Activated CD4-positive, alpha-beta T cell treated with anti-CD3 and anti-CD28 coated beads, Interleukin-2, amount 50 U/mL, for 1 hour (primary cell): ENCODE measurements at places on chromosomes 6 and 20.

DNA sequence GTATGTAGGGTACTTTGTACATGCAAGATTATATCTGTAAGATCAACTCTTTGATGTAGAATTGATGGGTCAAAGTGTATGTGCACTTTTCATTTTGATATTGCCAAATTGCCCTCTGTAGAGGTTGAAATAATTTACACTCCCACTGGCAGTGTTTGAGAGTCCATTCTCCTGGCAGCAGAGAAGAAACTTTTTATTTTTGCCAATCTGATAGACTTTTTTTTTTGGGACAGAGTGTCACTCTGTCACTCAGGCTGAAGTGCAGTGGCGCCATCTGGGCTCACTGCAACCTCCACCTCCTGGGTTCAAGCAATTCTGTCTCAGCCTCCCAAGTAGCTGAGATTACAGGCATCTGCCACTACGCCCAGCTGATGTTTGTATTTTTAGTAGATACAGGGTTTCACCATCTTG lies 199.2 kb downstream of the ZFAND3 start:
- no peak for DNase-seq

- no peak for DNase-seq
These were observed 2.5 kb upstream of the NAA20 start for GRCh38 chr20:20014659-20015058.

DNA sequence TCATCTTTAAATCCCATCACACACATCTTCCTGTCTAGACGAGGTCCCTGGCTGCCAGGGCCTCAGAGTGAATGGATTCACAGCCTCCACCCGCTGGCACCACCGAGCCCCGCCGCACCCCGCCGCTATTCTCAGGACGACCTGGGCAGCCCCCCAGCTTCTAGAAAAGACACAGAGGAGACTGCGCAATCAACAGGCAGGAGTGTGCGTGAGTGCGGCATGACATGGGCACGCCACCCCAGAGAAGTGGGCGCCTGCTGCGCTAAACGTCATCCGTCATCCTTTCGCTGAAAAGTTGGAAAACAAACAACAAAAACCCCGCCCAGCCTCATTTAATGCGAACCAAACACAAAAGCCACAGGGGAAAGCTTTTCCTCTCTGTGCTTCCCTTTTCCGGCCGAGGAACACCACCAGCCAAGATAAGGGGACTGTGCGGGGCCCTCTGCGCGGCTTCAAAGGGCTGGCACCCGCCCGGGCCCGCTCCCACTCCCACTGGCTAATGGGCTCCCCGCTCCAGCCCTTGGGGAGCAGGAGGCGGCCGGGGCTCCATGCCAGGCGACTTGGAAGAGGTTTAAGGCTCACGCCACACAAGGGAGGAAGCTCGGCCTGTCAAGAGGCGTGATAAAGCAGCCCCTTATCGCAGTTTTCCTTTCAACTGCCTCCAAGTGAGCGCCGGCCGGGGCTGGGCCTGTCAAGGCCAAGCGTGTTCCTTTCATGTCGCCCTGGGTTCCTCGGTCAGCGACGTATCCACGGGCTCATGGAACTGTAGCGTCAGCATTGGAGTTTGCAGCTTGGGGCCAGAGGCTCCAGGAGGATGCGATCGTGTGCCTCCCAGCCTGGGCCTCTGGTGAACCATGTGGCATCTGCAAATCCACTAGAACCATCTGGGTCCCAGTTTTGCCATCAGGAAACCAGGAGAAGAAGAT lies 50.1 kb downstream of the NFATC2 start:
- no peak for DNase-seq

DNA sequence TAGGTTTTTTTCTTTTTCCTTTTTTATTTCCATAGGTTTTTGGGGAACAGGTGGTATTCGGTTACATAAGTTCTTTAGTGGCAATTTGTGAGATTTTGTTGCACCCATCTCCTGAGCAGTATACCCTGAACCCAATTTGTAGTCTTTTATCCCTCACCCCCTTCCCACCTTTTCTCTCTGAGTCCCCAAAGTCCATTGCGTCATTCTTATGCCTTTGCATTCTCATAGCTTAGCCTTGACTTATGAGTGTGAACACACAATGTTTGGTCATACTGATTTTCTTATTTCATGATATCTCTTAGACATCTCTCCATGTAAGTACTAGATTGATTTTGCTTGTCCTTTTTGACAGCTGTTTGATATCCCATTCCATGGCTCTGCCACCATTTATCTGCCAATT lies 27.2 kb downstream of the TGM3 start:
- no peak for DNase-seq

DNA sequence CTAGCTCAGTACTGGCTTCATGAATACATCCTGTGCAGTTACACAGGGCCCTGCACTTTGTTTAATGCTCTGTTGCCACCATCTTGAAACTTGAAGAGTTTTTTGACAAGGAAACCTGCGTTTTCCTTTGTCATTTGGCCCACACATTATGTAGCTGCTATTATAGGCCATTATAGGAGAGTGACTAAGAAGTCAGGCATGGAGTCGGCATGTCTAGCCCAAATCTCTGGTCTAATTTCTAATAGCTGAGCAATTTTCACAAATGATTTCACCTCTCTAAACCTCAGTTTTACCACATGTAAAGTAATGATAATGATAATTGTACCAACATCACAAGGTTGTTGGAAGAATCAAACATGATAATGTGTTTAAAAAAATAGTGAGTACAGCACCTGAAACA lies 67.1 kb upstream of the MYLIP start:
- DNase-seq = no peak

GRCh38 chr6:117491916-117492315 lies 9.4 kb downstream of the DCBLD1 start:
- DNase-seq = no peak
